ENCODE measurements at places on chromosomes 4 and X.

DNA sequence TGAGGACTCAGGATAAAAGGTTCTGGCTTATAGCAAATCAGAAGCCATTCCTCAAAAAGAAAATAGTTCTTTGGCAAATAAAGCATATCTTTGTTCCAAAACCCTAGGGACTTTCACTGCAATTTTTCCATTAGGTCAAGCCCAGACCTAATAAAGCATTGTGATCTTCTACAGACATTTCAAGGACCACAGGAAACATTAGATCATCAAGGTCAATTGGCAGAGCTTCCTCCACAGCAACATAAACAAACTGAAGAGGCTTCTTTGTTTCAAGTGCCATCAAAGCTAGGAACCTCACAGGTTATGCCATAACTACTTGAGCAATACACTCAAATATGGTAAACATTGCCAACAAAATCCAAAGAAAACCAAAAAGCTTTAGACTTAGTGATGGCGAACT, 144.9 kb downstream of the ANXA5 start:
- no peak for DNase-seq

- no peak for DNase-seq
Measured at GRCh38 chr4:75741027-75741426, 16.6 kb downstream of the USO1 start.

DNA sequence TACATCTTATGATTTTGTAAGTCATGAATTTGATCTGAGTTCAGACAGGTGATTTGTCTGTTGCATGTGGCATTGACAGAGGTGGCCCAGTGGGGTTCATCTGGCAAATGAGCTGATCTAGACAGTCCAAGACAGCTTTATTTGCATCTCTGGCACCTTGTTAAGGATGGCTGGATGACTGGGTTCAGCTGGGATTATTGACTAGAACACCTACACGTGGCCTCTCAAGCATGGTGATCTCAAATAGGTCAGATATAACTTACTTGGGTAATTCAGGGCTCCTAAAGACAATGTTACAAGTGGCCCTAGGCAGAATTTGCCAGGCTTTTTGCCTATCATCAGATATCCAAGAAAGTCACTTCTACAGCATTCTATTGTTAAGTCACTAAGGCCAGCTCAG, 48.0 kb downstream of the APOOL start:
- no peak for DNase-seq

DNA sequence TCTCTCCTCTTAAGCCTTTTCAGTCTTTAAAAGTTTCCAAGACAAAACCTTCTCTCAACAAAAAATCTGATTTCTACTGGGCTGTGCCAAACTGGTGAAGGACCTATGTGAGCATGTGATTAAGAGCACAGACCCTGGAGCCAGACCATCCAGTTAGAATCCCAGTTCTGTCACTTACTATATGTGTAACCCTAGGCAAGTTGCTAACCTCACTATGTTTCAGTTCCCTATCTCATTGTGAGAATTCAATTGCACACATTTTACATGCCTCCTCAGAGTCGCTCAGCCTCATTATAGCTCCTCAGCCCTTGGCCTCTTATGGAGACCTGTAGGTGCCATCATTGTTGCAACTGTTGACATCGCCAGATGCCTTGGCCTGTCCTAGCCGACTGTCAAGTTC, 54.1 kb upstream of the VEGFD start:
- DNase-seq, result no peak

All from eye (tissue), 1 donor.